ENCODE measurements at places on chromosomes 11 and 22. TPM values are rescaled to one million over a fixed set of nuclear protein-coding genes. Genes with fewer than 3 reads are reported as not detected.

DNA sequence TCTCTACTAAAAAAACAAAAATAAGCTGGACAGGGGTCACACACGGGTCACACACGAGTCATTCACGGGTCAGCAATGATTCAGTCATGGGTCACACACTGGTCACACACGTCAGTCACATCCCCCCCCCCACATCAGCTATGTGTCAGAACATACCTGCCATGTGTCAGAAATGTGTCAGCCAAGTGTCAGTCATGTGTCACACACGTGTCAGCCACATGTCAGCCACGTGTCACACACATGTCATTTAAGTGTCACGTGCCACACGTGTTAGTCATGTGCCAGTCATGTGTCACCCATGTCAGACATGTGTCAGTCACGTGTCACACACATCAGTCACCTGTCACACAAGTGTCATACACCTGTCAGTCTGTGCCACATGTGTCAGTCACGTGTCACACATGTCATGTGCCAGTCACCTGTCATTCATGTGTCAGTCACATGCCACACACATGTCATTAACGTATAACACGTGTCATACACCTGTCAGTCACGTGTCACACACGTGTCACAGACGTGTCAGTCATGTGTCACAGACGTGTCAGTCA is 28.7 kb upstream of the MMP20 start:
- peak; percentile 8 for DNase-seq

- no peak for DNase-seq
These were observed 133.0 kb downstream of the NAV2 start for GRCh38 chr11:19845626-19846025.

GRCh38 chr11:20364341-20364792 is 853 bp downstream of the HTATIP2 start:
- DNase-seq: no peak

GRCh38 chr11:58334708-58335107 is 24.2 kb downstream of the OR5B17 start:
- peak; percentile 85 for DNase-seq

DNA sequence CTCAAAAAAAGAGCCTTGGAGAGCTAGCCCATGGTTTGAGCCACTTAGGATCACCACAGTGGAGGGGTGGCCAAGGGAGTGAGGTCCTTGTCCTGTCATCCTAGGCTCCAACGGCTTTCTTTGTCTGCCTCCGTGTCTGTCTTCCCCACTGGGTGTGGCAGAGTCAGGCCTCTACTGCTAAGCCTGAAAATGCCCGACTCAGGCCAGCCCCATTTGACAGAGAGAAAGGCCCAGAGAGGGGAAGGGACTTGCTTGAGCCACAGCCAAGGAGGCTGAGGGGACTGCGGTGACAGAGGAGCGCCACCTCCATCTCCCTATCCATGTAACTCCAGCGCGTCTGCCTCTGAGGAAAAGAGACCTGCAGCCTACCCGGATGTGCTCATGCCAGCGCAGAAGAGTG is 27.8 kb upstream of the CD82 start:
- DNase-seq: no peak

GRCh38 chr11:76919467-76919866 is 58.7 kb downstream of the ACER3 start:
- no peak for DNase-seq

Gene KRTAP5-2
- not detected for total RNA-seq

Measured in dermis blood vessel endothelial cell (primary cell).